ENCODE measurements at places on chromosomes 1 and 21. TPM values are rescaled to one million over a fixed set of nuclear protein-coding genes. Genes with fewer than 3 reads are reported as not detected.

MARK1 gene
- polyA plus RNA-seq, result 1.1 TPM

DNA sequence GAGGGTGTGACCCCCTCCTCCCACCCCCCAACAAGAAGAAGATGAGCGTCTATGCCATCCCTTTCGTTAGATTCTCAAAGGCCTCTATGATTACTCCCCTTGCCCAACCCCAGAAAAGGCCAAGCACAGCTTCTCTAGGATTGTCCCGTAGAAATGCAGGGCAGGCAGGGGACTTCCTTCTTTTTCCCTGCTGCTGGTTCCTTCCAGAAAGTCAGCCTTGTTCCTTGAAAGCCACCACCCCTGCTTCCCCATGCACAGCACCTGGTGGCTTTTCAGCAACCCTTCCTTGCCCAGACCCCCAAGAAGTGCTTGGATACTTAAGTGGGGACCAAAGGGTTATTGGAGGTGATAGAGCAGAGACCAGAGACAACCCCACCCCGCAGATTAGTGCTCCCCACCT lies 75.1 kb downstream of the ARHGEF10L start:
- no peak overlapping the region for H3K4me3 ChIP-seq
- DNase-seq, result no peak
- no peaks in the 10 kb centered on the region for H3K27me3 ChIP-seq
- peaks cover 2% of the 10 kb centered on the region for H3K36me3 ChIP-seq

GRCh38 chr1:75132242-75132811 lies 1.9 kb upstream of the LHX8 start:
- H3K27me3 ChIP-seq, result peaks cover 70% of the 10 kb centered on the region
- DNase-seq, result no peak
- no peaks in the 10 kb centered on the region for H3K4me1 ChIP-seq
- H3K36me3 ChIP-seq, result no peaks in the 10 kb centered on the region

DNA sequence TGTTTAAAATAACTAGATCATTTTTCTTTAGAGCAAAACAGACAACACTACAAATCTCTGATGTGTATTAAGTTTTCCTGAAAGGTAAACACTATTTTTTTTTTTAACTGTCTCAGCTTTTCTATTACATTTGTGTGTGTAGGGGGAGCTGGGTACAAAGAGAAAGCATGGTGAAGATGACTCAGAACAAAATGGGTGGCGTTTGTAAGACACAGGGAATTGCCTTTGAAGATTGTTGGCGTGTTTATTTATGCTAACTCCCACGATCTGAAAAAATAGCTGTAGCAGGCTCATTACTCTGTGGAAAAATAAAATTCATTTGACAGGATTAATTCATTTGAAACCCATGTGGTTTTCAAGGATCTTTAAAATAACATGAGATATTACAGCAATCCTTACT lies 285.1 kb downstream of the RYR2 start:
- peak; percentile 5 for DNase-seq
- H3K36me3 ChIP-seq, result no peaks in the 10 kb centered on the region
- H3K4me1 ChIP-seq, result no peaks in the 10 kb centered on the region

GRCh38 chr1:5976231-5976630 lies 16.0 kb downstream of the NPHP4 start:
- H3K36me3 ChIP-seq, result no peaks in the 10 kb centered on the region
- H3K4me1 ChIP-seq, result no peaks in the 10 kb centered on the region
- DNase-seq, result no peak
- H3K27ac ChIP-seq, result no peak overlapping the region

COL8A2 gene
- polyA plus RNA-seq, result 2.9 TPM

GRCh38 chr1:211619033-211619996 lies 40.4 kb upstream of the SLC30A1 start:
- H3K27me3 ChIP-seq, result no peaks in the 10 kb centered on the region
- H3K27ac ChIP-seq, result no peak overlapping the region
- H3K36me3 ChIP-seq, result no peaks in the 10 kb centered on the region
- no peak overlapping the region for H3K4me3 ChIP-seq
- H3K4me1 ChIP-seq, result no peaks in the 10 kb centered on the region

MYOG gene
- 0.03 TPM for polyA plus RNA-seq

- H3K36me3 ChIP-seq, result no peaks in the 10 kb centered on the region
- no peaks in the 10 kb centered on the region for H3K4me1 ChIP-seq
- no peak overlapping the region for H3K27ac ChIP-seq
- no peaks in the 10 kb centered on the region for H3K27me3 ChIP-seq
- no peak for DNase-seq
- H3K4me3 ChIP-seq, result no peak overlapping the region
These were observed 82.1 kb upstream of the ARHGEF16 start for GRCh38 chr1:3372317-3372716.

DNA sequence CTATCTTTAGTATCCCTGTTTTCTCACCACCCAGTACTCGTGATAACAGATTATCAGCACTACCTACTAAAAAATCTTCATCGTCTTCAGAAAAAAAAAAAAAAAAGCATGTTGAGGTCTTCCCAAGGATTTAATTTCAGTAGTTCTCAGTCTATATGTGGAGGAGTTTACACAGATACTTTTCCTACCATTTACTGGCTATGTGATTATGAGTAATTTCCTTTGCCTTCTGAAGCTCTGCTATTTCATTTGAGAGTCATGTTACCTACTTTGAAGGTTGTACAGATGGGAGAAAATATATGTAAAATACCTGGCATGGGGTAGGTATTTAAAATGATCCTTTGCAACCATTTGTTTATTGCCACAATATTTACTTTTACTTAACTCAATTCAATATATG lies 399.7 kb downstream of the NEGR1 start:
- no peaks in the 10 kb centered on the region for H3K4me1 ChIP-seq
- H3K4me3 ChIP-seq, result no peak overlapping the region
- H3K36me3 ChIP-seq, result no peaks in the 10 kb centered on the region
- DNase-seq, result no peak
- H3K27ac ChIP-seq, result no peak overlapping the region

DNA sequence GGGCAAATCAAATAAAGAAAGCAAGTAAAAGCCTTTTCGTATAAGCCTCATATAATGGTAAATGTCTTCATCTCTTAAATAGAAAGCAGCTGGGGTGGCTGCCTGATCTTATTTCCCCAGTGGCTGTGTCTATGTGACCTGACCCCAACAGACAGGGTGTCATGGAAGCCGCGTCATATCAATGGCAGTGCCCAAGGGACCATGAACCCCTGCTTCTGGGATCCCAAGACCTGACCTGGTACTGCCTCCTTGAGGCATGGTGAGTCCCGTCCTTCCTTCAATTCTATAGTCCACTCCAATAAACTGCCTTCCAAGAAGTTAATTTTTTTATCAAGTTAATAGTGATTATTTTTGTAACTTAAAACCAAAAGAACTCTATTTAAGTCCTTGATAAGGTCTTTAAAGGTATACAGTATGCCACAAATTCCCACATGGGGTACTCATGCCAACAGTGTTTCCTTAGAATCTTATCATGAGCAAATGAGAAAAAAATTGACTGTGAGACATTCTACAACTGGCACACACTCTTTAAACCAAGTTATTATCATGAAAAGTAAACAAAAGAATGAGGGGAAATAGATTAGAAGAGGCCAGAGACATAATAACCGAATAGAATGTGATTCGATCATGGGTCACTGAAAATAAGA lies 104.6 kb downstream of the ADSS2 start:
- H3K4me1 ChIP-seq, result peaks cover 10% of the 10 kb centered on the region
- H3K36me3 ChIP-seq, result no peaks in the 10 kb centered on the region
- DNase-seq, result no peak
- H3K4me3 ChIP-seq, result no peak overlapping the region
- H3K27ac ChIP-seq, result no peak overlapping the region
- no peaks in the 10 kb centered on the region for H3K27me3 ChIP-seq

DNASE2B gene
- polyA plus RNA-seq, result not detected

GRCh38 chr1:3172431-3173380 lies 103.7 kb downstream of the PRDM16 start:
- H3K27me3 ChIP-seq, result no peaks in the 10 kb centered on the region
- H3K4me1 ChIP-seq, result peaks cover 2% of the 10 kb centered on the region
- no peak for DNase-seq
- H3K36me3 ChIP-seq, result no peaks in the 10 kb centered on the region
- no peak overlapping the region for H3K27ac ChIP-seq
- no peak overlapping the region for H3K4me3 ChIP-seq

- no peak overlapping the region for H3K27ac ChIP-seq
- H3K4me1 ChIP-seq, result no peaks in the 10 kb centered on the region
- DNase-seq, result no peak
- no peaks in the 10 kb centered on the region for H3K27me3 ChIP-seq
- peaks cover 2% of the 10 kb centered on the region for H3K36me3 ChIP-seq
- no peak overlapping the region for H3K4me3 ChIP-seq
These were observed 41.8 kb upstream of the SLC16A1 start for GRCh38 chr1:112997781-112998180.

PROX1 gene
- 0.02 TPM for polyA plus RNA-seq

GRCh38 chr1:41546833-41547135 lies 62.3 kb upstream of the EDN2 start:
- H3K4me1 ChIP-seq, result no peaks in the 10 kb centered on the region
- no peak overlapping the region for H3K4me3 ChIP-seq
- H3K27me3 ChIP-seq, result no peaks in the 10 kb centered on the region

- no peaks in the 10 kb centered on the region for H3K4me1 ChIP-seq
- no peaks in the 10 kb centered on the region for H3K27me3 ChIP-seq
- no peak for DNase-seq
- H3K36me3 ChIP-seq, result no peaks in the 10 kb centered on the region
- H3K27ac ChIP-seq, result no peak overlapping the region
These were observed 181.9 kb upstream of the VAMP3 start for GRCh38 chr1:7589080-7589735.

DNA sequence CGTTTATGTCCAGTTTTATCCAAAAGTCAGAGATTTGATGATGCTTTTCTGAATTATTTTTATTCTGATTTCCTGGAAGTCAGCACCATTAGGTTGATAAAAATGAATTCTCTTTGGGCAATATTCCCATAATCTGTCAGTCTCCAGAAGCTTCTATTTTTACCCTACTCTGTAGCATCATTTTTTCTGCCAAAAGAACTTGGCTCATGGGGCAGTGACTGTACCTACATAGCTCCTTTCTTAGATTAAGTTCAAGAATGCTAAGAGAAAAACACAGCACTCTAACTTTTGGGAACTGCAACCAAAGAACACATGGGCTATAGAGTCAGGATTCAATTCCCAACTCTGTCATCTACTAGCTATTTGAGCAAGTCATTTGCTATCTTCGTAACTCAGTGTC lies 152.9 kb downstream of the BARHL2 start:
- H3K36me3 ChIP-seq, result no peaks in the 10 kb centered on the region
- no peaks in the 10 kb centered on the region for H3K4me1 ChIP-seq
- no peak overlapping the region for H3K27ac ChIP-seq
- no peaks in the 10 kb centered on the region for H3K27me3 ChIP-seq
- no peak overlapping the region for H3K4me3 ChIP-seq
- DNase-seq, result no peak

DNA sequence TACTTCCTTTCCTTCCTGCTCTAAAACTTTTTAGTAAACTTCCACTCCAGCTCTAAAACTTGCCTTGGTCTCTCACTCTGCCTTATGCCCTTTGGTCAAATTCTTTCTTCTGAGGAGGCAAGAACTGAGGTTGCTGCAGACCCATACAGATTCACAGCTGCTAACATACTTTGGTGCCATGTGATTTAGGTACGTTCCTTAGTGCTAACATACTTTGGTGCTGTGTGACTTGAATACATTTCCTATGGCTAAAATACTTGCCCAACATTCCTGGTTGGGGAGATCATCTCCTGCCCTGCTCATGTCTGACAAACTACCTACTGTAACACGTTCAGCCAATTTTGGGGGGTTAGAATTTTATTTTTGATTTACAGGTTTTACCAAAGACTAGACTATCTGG lies 6.8 kb upstream of the ZBTB40 start:
- peak; percentile 13 for DNase-seq
- H3K4me3 ChIP-seq, result no peak overlapping the region
- H3K27me3 ChIP-seq, result peaks cover 2% of the 10 kb centered on the region
- H3K27ac ChIP-seq, result no peak overlapping the region

LRRC71 gene
- 1.8 TPM for polyA plus RNA-seq

BTBD8 gene
- 1.7 TPM for polyA plus RNA-seq

ITLN2 gene
- polyA plus RNA-seq, result not detected

- no peaks in the 10 kb centered on the region for H3K36me3 ChIP-seq
- H3K27ac ChIP-seq, result no peak overlapping the region
- H3K4me1 ChIP-seq, result peaks cover 2% of the 10 kb centered on the region
- H3K4me3 ChIP-seq, result no peak overlapping the region
- peaks cover 30% of the 10 kb centered on the region for H3K27me3 ChIP-seq
These were observed 15.9 kb upstream of the BTG2 start for GRCh38 chr1:203289281-203289981.

AIRE gene
- not detected for polyA plus RNA-seq

DNA sequence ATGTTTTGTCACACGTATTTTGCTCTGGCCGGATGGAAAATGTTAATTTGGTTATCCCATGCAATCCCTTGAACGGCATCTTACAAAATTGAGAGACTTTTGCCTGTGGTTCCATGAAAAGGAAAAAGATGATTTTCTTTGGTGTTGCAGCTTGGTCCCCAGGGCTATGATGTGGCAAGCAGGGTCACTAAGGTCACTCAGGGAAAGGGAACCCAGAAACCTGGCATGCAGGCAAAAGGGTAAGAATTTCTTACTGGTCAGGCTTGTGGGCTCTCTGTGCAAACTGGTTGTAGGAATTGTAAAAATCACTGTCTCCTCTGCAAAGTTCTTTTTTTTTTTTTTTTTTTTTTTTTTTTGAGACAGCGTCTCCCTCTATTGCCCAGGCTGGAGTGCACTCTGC lies 48.4 kb upstream of the NBPF3 start:
- H3K4me1 ChIP-seq, result no peaks in the 10 kb centered on the region
- no peaks in the 10 kb centered on the region for H3K36me3 ChIP-seq
- H3K27ac ChIP-seq, result no peak overlapping the region
- H3K27me3 ChIP-seq, result peaks cover 2% of the 10 kb centered on the region
- DNase-seq, result no peak

NBPF19 gene
- polyA plus RNA-seq, result 11.3 TPM

DNA sequence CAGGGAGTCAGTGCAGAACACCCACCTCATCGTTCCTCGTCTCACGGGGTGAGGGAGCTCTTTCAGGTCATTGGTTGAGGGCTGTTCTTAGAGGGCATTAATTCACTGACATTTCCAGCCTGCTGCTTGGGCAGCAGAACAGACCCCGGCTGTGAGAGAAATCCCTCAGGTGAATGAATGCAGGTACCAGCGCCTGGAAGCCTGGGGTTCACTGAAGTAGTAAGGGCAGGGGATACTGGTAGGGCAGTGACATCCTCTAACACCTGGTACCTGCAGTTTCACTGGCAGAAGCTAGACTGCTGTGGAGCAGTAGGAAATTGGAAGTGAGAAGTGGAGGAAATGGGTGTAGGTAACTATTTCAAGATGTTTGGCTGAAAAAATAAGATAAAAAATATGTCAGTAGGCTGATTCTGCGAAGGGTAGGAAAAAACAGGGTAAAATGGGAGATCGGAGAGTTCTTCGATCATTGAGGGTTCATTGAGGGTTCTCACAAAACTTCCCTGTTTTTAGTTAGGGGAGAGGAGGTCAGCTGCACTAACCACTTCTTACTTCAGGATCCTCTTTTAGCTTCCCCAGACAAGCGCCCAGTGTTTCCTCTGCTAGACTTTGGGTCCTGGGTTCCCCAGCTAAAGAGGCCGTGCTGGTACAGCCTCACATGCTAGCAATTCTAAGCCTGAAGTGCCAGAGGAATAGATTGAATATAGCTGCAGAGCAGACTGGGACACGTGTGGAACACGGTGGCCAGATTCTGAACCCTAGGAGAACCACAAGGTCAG lies 55.2 kb downstream of the RNF220 start:
- H3K4me1 ChIP-seq, result no peaks in the 10 kb centered on the region
- H3K4me3 ChIP-seq, result no peak overlapping the region
- no peaks in the 10 kb centered on the region for H3K36me3 ChIP-seq
- H3K27me3 ChIP-seq, result peaks cover 13% of the 10 kb centered on the region

- H3K4me1 ChIP-seq, result peaks cover 10% of the 10 kb centered on the region
- peaks cover 4% of the 10 kb centered on the region for H3K36me3 ChIP-seq
- H3K4me3 ChIP-seq, result no peak overlapping the region
- H3K27ac ChIP-seq, result no peak overlapping the region
These were observed 21.3 kb downstream of the A3GALT2 start for GRCh38 chr1:33299461-33300155.

- no peak overlapping the region for H3K4me3 ChIP-seq
- H3K27ac ChIP-seq, result no peak overlapping the region
- no peaks in the 10 kb centered on the region for H3K27me3 ChIP-seq
- peaks cover 2% of the 10 kb centered on the region for H3K4me1 ChIP-seq
- no peaks in the 10 kb centered on the region for H3K36me3 ChIP-seq
These were observed 30.6 kb downstream of the EPS15 start for GRCh38 chr1:51488372-51489050.

Data from fibroblast of lung (primary cell).